ENCODE measurements at places on chromosomes 2 and 18.

- DNase-seq = no peak
Observed at GRCh38 chr18:8901019-8901418, 195.7 kb downstream of the MTCL1 start.

DNA sequence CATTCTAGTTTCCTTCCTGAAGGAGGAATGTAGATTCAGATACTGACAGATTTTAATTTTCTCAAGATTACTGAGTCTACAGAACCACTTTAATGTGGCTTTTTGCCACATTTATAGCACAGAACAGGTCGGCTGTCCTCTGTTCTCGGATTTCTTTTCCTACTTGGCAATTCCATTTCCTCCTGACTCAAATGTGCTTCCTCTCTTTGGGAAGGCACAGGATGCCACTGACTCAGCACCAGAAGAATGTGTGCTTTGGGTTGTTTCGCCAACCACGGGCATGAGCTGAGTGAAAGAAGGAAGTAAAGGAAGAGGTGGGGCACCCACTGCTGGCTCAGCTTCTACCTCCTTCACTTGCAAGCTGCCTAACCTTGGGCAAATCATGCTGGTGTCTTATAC lies 970.6 kb upstream of the ACVR2A start:
- DNase-seq = no peak

- no peak for DNase-seq
Observed at GRCh38 chr2:216585441-216585840, 47.8 kb upstream of the IGFBP2 start.

DNA sequence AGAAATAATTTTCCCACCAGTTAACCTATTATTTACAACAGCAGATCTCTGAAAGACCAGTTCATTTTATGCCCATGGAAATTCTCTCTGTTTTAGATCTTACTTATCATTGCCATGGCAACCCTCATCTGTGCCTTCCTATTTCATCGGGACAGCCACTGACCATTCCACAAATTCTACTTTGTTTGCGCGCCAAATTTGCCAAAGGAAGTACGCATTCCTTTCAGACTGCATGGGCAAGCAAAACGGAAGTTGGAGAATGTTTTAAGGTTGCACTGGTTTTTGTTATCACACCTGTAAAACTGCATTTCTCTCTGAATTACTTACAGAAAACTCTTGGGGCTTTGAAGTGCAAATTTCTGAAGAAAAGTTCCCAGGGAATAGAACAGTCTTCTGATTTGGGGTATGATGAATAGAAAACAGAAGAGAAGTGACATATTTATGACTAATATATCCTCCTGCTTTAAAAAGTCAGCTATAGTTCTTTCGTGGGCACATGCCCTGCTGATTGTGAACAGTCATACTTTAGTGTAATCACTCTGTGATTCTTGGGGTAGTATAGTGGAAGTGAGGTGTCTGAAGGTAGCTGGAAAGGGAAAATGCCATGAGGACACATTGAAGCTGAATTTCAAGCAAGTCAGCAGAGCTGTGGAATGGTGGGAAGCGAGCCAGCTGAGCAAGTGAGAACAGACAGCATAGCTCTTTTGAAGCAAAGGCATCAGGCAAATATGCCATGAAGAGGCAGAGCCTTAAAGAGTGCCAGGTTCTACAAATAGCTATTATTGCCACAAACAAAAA lies 20.9 kb downstream of the NETO1 start:
- DNase-seq = no peak

DNA sequence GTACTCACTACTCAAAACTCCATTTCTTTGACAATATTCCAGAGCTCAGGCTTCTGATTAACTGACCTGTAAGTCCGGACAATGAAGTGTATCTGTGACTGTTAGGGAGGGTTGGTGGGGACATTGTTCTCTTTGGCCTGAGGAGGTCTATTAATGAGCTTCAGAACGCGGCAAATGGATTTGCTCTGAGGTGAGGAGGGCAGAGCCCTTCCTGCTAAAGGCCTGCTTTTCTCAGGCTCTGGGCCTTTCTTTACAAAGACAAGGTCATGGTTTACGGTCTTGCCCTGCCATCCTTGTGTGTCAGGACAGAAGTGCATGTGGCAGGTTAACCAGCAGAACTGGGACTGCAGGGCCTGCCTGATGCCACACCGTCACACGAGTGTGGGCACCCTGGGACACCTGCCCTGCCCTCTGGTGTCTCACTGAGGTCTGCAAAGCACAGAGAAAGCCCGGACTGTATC lies 7.2 kb downstream of the ALKAL2 start:
- DNase-seq = no peak

GRCh38 chr2:4324531-4324930 lies 621.2 kb downstream of the DCDC2C start:
- DNase-seq = no peak

GRCh38 chr2:86358957-86359356 lies 21.5 kb upstream of the REEP1 start:
- DNase-seq = no peak

DNA sequence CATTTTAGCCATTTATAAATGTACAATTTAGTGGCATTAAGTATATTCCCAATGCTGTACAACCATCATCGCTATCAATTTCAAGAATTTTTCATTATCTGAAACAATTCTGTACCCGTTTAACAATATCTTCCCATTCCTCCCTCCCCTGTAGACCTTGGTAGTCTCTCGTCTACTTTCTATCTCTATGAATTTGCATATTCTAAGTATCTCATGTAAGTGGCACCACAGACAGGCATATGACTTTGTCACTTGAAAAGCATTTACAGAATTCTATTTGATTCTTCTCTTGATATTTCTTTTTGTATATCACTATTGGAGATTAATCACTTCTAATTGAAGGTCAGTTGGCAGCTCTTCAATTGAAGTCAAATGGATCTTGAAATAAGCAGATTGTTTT lies 48.0 kb downstream of the CCDC138 start:
- DNase-seq = no peak

GRCh38 chr2:219645631-219646527 lies 18.4 kb downstream of the SLC4A3 start:
- DNase-seq = no peak

GRCh38 chr2:207716056-207716455 lies 4.6 kb downstream of the CCNYL1 start:
- DNase-seq = no peak

DNA sequence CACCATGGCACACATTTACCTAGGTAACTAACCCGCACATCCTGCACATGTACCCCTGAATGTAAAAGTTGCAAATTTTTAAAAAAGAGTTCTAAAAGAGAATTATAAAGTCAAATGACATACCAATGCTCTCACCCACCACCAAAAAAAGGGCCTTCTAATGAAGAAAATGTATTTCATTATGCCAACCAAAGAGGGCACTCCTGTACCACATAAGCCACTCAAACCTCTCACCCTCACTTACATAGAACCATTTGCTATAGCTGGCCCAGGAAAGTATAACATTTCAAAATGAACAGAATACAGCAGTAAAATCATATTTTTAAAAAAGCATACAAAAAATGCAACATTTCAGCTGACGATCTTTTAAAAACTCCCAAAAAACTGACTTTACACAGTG lies 241.5 kb upstream of the PKDCC start:
- DNase-seq = no peak

DNA sequence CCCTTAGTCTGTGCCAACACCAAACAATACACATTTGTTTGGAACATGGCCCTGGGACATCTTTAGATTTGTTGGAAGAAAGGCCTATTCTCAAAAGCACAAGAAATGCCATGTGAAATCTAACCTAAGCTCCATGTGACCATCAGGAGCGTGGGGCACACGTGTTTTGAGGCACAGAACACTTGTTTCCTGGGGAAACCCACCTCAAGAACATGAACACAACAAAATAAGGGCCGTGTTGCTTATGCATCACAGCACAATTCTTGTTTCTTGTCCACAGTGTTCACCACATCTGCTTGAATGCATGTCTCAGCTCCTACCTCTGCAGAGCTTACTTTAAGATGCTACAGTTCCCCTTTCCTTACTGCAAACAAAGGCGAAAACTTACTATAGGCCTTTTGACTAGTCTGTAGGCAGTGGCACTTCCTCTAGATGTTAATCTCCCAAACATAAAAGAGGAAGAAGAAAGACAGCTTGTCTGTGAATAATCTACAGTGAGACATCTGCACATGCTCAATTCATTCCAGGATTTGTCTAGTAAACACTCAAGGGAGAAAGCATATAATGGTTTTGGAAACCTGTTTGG lies 165.0 kb downstream of the ANKRD44 start:
- peak; percentile 53 for DNase-seq

DNA sequence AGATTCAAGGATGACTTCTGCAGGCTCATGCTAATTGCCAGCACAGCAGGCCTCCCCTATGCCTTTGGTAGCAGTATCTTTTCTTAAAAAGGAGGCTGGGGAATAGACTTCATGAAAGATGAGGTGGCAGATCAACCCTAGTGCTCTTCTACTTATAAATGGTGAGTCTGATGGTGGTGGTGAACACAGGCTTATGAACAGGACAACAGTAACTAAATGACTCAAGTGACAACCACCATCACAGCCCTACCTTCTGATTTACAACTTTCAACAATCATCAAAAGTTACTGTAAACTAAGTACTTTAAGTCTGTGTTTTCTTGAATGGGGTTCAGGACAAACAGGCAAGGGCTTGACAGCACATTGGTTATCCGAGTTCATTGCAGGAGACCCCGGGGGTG lies 39.3 kb downstream of the PAIP2B start:
- DNase-seq = no peak

DNA sequence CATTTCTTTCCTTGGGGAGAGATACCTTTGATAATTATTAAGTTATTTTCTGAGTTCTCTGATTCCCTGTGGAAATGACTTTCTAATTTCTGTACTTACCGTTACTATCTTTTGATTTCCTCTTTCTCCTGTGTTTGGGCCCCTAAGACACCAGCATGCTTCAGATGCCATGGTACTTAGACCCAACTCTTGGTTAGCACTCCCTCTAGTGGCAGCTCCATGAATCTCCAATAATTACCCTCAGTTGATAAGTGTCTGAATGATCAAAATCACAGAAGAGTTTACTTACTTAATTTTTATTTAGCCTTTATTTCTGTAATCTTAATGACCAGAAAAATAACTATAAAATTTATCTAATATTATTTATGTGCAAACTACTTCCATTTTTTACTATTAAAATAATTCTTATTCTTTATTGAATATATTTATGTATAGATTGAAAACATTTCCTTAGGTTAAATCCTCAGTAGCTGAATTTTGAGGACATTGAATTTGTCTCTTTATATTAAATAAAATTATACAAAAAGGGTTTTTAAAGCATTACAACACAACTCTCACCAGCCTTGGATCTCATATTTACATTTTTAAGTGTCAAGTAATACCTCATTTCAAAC lies 300.4 kb downstream of the KCNS3 start:
- no peak for DNase-seq

GRCh38 chr2:173739006-173739405 lies 226.2 kb downstream of the SP3 start:
- no peak for DNase-seq

DNA sequence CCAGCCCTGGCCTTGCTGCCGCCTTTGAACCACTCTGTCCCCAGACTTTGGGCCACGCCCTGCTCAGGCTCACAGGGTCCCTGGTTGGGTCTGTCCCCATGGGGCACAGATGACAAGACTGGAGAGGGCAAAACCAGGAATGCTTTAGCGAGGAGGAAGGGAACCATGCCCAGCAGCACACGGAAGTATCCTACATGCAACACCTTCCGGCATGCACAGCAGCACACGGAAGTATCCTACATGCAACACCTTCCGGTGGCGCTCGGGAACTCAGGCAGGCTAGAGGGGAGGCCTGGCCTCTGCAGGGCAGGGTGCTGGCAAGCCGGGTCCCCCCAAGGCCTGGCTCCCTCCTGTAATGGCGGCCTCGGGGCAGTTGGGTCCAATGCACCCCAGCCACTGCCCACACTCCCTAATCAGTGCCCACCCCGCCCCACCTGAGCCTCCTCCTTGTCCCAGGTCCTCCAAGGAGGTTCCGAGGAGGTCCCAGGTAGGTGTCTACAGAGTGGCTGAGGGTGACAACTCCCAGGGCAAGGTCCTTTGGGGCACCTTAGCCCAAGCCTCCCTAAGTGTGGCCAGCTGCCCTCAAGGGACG lies 33.6 kb upstream of the SNED1 start:
- no peak for DNase-seq

GRCh38 chr2:46796843-46797625 lies 118.6 kb downstream of the MCFD2 start:
- DNase-seq = no peak

DNA sequence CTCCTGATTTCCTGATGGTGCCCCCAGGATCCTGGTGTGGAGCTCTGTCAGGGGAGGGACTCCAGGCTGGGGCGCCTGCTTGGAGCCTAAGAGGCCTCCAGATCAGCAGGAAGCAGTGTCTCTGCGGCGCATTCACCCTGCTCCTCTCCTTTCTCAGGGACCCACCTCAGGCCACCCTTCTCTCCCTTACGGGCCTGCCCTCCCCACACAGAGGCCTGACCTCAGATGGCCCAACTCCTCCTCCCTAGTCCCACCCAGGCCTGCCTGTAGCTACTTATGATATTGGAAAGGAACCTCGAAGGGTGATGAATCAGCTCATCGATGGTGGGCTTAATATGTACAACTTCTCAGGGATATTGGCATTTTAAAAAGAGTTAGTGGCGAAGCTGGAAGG lies 10.6 kb downstream of the TMEM37 start:
- DNase-seq = no peak

DNA sequence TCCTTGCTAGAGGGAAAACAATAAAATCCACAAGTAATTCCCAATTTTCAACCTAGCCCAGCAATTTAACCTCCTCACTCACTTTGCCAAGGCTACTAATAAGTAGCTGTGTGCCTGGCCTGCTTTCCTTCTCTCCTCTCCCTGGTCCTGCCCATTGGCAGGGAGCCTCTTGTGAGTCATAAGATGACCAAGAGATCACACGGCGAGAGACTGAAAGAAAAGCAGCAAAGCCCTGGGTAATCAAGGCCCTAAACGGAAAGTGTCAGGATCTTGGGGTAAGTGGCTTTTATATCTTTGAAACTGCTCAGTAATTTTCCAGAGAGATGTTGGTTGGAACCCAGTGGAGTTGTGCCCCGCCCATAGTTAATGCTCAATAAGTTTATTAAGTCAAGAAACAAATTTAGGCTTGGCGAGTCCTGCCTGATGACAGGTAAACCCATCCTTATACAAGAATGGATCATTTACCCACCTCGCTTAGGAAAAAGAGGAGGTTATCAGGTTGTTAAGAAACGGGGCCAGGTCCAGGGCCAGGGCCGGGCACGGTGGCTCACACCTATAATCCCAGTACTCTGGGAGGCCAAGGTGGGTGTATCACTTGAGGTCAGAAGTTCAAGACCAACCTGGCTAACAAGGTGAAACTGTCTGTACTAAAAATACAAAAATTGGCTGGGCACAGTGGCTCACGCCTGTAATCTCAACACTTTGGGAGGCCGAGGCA lies 10.0 kb upstream of the ADAM17 start:
- no peak for DNase-seq
